ENCODE measurements at places on chromosomes 3 and 15.

DNA sequence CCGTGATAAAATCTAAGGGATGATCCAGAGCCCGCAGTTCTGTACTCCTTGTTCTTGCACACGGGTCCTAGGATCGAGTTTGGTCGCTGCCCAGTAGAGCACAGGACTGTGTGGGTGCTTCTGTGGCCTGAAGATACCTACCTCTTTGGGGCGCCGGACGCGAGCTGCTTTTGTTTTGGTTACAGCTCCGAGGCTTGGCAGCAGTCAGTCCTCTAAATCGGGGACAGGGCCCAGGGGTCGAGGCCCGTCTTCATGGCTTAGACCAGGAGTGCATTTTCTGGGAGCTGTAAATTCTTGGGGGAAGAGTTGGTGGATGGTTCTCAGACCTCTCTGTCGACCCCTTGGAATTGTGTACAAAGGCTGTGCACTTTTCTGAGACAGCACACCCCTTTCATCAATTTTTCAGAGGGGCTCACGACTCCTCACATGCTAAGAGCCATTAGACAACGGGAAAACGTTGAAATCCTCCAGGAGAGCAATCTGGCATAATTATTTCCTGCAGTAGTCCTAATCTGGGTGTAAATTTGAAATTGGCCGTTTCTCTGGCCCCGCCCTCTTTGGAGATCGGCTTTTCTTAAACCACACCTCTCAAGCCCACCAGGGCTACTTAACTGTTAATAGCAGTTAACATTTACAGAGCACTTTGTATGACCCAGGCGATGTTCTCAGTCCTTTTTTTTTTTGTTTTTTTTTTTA lies 928 bp downstream of the CEP97 start:
- peak; percentile 33 for DNase-seq

- no peak for DNase-seq
Measured at GRCh38 chr3:152564459-152564858, 270.5 kb upstream of the P2RY1 start.

GRCh38 chr15:50519740-50520425 lies 26.6 kb downstream of the USP50 start:
- DNase-seq = no peak

- no peak for DNase-seq
Measured at GRCh38 chr3:117226932-117227331, 517.4 kb downstream of the TUSC7 start.

Data from stimulated activated naive CD4-positive, alpha-beta T cell treated with Interleukin-2 at 50 U/mL for 16 hours (primary cell).